DMS153 (cell line): ENCODE measurements at places on chromosomes 3 and 15.

DNA sequence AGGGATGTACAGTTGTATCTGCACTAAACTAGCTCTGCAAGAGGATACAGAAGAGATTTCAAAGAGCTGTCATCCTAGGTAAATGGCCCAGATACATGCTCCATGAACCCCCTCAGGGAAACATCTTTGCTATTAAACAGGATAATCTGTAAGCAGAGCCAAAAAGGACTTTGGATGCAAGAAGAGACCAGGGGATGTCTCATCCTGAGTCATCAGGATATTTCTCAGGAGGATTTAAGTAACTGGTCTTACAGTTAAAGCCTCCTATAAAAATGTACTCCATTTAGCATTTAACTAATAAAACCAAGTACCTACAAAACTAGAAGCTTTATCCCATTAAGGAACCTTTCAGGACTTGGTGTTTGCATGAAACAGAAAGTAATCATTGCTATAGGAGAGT is 48.2 kb upstream of the PHLDB2 start:
- no peak for DNase-seq

- DNase-seq: no peak
Measured at GRCh38 chr3:64392001-64392400, 166.7 kb upstream of the PRICKLE2 start.

DNA sequence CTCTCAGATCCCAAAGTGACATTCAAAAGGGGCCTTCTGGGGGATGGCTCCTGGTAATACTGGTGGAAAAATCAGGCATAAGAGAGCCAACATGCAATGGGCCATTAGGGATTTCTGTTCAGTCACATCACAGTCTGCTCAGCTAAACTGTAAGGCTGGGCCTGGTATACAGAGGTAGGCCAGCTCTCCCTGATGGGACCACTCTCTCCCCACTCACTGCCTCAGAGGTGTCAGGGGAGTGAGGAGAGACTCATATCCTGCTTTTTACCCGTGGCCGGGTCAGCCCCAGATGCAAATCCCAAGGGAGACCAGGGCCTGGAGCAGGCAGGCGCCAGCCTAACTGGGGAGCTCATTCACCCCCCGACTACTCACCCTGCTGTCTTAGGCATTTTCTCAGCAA is 48.1 kb upstream of the TPM1 start:
- no peak for DNase-seq

GRCh38 chr3:166900866-166901577 is 479.1 kb downstream of the ZBBX start:
- DNase-seq: no peak

GRCh38 chr15:101617390-101617965 is 34.7 kb downstream of the TM2D3 start:
- no peak for DNase-seq

DNA sequence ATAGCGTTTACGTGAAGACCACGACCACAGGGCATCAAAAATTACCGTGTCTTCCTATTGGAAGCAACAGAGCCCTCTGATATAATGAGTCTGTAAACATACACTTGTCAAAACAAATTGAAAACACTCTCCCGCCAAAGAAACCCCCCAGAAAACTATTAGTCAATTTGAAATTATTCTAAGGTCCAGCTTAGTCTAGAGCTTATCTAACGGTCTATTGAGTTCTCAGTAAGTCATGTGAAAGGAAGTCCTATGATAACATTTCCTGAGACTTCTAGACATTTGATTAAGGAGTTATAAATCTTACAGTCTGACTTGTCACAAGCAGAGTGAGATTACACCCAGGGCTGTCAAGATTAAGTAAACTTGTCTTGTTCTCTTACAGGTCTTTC is 356.3 kb downstream of the FOXP1 start:
- DNase-seq: no peak

- DNase-seq: no peak
Measured at GRCh38 chr3:42846685-42847522, 28.8 kb downstream of the CYP8B1 start.

DNA sequence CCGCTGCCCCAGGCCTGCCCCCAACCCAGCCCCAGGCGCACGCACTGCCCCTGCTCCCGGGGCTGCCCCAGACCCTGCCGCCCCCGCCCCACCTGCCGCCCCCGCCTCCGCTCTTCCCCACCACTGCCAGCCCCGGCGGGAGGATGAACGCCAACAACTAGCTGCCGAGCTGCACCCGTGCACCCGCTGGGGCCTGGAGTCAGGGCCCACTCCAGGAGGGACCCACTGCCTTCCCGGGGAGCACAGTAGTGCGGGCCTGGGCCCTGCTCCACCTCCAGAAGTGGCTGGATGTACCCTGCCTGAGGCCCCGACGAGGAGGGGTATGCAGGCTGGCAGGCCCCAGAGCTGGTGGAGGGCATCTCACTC is 10.9 kb downstream of the ZBTB47 start:
- DNase-seq: no peak

DNA sequence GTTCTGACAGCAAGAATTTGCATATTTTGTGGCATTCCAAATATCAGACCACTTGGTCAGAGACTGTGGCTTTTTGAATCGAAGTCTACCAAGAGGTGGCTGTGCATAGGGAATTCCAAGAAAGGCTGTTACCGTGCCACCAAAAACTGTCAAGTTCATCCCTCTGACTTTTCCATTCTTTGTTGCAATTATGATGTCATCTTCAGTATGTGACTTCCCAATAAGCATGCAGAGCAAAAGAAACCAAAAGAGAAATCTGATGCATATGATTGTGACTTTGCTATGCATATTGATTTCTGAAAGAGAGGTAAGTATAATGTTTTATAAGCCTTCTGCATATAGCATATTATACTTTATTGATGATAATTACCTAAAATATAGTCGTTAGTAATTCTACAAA is 6.5 kb downstream of the BCHE start:
- no peak for DNase-seq

- DNase-seq: no peak
Measured at GRCh38 chr15:80721476-80721875, 26.4 kb downstream of the ABHD17C start.

- no peak for DNase-seq
Measured at GRCh38 chr3:45104715-45105711, 41.2 kb downstream of the CDCP1 start.

- DNase-seq: peak; percentile 5
Measured at GRCh38 chr3:107987036-107987939, 103.5 kb downstream of the CD47 start.

DNA sequence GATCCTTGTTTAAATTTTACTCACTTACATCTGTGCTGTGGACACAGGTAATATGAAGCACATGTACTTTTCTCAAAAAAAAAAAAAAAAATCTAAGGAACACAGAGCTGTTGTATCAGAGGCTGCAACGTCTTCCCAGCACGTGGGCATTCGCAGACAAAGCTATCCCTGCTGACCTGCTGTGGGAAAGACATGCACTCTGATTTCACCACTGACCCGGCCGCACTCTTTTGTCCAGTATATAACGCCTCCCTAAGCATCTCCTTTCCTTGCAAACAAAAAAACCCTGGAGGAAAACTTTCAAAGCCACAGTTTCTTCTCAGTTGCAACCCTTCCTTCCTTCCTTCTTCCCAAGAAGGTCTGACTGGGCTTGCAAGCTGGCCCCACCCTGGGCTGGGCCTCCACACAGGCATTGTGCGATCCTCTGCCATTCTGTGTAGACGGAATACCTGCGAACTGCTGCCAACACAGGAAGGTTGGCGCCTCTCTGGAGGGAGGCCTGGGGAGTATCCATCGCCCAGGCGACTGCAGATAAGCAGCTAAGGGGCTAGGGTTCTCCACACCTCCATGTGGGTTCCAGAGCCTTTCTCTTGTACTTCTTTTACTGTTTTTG is 50.8 kb downstream of the SLC12A8 start:
- DNase-seq: no peak

DNA sequence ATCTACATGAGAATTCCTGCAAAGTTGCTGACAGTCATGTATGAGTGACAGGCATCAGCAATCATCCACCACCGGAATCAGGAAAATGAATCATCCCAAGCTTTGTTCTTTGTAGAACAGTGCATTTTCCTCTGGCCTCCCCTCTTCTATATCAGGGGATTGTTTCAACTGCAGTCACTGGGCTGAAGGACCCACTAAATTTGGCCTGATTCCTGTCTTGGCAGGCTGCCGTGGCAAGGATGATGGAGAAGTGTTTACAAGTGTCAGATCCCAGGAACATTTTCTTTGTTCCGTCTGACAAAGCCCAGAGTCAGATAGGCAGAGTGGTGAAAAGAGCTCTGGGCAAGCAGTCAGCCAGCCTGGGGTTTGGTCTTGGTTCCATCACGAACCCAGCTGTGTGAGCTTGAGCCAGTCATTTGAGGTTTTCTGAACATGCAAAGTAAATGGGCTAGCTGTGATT is 175.1 kb upstream of the TSC22D2 start:
- DNase-seq: peak; percentile 61

DNA sequence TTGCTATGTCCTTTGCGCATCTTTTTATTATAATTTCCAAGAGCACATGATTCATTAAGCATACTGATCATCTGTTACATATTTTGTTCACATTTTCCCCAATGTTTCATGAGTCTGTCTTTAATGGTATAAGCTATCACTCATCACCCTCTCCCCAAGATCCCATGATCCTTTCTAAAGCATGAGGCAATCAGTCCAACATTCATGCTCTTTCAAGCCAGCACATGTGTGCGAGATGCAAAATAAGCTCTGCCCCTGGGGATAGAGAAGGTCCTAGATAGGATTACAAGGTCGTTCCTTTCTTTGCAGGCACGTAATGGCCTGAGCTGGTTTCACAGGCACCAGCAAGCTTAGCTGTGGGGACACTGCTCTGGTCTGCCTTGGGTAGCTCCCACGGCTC is 32.2 kb upstream of the B3GNT5 start:
- no peak for DNase-seq

- DNase-seq: no peak
Measured at GRCh38 chr3:32336113-32336498, 55.5 kb upstream of the CMTM7 start.

DNA sequence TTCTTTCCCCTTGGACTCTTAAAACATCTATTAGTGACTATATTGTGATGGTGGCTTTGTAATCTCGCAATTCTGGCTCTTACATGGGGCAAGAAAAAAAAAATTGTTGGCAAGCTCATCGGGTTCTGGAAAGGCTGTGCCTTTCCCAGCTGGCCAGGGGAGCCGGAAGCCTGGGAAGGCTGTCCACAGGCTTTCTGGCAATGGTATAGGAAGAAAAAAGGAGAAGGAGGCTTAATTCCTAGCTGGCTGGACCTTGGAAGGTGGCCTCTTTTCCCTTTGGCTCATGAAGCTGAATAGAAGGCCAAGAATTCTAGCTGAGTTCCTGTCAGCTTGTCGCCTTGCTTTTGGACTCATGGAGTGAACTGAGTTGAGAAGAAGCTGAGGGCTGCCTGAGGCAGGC is 243.5 kb upstream of the SEMA6D start:
- no peak for DNase-seq

- no peak for DNase-seq
Measured at GRCh38 chr3:45773714-45774449, 22.5 kb downstream of the SLC6A20 start.

DNA sequence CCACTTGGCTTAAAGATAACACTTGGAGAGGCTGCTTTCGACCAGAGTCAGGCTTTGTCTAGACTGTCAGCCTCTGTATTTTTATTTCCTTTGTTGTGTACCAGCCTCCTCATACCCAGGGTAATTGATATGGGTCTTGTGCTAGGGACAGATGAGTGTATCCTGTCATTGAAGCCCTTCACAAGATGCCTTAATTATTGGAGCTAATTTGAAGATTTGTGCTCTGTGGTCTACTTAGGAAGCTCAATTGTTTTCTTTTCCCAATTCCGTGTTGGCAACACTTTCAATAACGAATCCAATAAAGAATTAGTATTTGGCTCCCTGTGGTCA is 60.5 kb upstream of the DPH6 start:
- no peak for DNase-seq

DNA sequence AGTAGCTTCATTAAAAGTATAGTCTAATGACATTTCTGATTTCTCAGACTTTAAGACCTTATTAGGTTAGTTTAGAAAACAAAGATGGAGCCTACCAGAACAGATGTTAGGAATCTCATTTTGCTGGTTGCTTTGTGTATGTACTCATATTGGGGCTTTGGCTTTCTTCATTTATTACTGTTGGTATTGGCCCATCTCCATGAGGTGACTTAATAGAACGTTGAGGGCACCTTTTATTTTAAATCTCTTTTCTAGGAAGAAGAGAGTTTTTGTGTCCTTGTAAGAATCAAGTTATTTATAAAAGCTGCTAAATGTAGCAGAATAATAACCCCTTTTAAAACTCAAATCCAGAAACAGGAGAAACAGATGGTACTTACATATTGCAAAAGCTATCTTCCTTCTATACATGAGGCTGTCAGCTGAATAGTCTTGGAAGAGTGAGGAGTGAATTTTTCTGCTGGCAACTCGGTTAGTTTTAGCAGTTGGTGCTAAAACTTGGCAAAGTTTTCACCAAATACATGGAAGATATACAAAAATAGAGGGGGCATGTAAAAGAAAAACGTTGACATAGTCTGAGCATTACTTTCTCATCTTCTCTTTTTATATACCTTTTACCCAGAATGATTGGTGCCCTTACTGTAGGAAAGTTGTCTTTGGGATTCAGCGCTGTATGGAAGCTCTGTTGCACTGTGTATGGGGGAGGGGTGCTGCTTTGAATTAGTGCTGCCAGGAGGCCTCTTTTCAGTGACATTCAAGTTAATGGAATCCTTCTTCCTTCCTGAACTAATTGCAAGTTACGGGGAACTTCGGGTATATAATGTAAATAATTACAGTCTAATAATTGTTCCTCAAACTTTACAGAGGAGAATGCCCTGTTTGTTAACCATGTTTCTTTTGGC is 35.8 kb downstream of the CTNNB1 start:
- DNase-seq: no peak

DNA sequence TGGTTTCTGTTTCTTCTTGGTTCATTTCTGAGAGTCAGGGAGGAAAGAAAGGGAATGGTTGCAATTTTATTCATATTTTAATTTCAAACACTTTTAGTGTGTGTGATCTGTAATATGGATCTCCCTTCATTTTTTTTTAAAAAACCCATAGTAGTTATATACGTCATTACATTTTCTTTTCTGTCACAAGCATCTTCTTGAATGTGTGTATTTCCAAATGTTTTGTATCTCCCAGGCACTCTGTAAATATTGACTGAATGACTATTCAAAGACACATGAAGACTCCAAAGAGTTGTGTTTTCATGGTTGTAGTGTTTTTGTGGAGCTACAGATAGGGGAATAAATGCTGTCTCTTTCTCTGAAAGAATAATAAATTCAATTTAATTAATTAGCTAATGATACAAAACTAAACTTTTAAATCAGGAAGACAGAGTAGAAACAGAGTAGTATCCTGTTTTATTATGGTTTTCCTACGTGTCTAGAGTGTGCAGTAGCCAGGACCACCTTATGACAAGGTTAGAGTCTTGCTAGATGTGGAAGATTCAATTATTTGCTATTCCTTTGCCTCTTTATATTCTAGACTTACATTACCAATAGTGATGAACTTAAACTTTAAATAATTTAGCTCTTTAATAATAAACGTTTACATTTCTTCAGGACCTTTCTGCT is 35.5 kb downstream of the NECTIN3 start:
- no peak for DNase-seq
